ENCODE measurements at places on chromosomes 5 and 9.

- no peak for DNase-seq
Observed at GRCh38 chr9:87039809-87040392, 92.6 kb upstream of the GAS1 start.

- no peak for DNase-seq
Observed at GRCh38 chr9:7392148-7392547, 407.4 kb downstream of the DMAC1 start.

- no peak for DNase-seq
Observed at GRCh38 chr9:136407911-136408310, 2.5 kb downstream of the ENTR1 start.

GRCh38 chr9:93204470-93205043, 20.6 kb downstream of the WNK2 start:
- no peak for DNase-seq

GRCh38 chr9:88268886-88269285, 119.4 kb upstream of the SPIN1 start:
- DNase-seq = no peak

GRCh38 chr9:131516100-131516499, 13.4 kb downstream of the POMT1 start:
- no peak for DNase-seq

DNA sequence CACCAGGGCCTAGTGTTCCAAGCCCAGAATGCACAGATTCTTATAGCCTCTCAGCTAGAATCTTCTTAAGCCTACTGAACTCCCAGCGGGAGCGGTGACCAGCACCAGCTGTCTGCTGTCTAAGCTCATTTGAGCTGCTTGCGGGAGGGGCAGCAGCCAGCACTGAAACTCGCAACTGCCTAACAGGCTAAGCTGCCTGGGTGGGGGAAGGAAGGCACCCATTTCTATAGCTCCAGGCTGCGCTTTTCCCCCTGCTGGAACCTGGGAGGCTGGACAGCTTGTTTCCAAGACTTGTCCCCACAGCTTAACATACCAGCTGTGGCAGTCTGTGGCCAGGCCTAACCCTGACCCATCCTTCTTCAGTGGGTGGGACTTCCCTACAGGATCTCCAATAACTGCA, 512.9 kb downstream of the EFNA5 start:
- no peak for DNase-seq

- no peak for DNase-seq
Observed at GRCh38 chr5:14121552-14121951, 21.6 kb upstream of the TRIO start.

GRCh38 chr9:7676609-7677156, 122.9 kb downstream of the DMAC1 start:
- DNase-seq = no peak

- no peak for DNase-seq
Observed at GRCh38 chr5:115465431-115465830, 79.1 kb downstream of the FEM1C start.

- DNase-seq = no peak
Observed at GRCh38 chr5:543755-544674, 19.8 kb upstream of the SLC9A3 start.

GRCh38 chr5:157867751-157868387, 8.9 kb upstream of the CLINT1 start:
- no peak for DNase-seq

GRCh38 chr5:107155707-107156106, 515.0 kb downstream of the EFNA5 start:
- DNase-seq = no peak

DNA sequence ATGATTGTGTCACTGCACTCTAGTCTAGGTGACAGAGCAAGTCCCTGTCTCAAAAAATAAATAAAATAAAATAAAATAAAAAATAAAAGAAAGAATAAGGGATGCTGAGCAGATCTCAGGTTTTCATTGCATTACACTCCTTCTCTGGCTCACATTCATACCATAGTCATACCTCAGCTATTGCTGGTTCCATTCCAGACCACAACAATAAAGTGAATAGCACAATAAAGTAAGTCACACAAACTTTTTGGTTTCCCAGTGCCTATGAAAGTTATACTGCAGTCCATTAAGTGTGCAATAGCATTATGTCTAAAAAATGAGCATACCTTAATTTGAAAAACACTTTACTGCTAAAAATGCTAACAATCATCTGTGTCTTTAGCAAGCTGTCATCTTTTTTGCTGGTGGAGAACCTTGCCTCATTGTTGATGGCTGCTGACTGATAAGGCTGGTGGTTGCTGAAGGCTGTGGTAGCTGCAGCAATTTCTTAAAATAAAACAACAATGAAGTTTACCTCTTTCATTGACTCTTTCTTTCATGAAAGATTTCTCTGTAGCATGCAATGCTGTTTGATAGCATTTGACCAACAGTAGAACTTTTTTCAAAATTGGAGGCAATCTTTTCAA, 415.7 kb downstream of the ZNF608 start:
- DNase-seq = no peak

GRCh38 chr9:106655966-106656365, 207.0 kb upstream of the ZNF462 start:
- DNase-seq = no peak

GRCh38 chr5:177457852-177458681, 11.5 kb downstream of the PRR7 start:
- DNase-seq = no peak

DNA sequence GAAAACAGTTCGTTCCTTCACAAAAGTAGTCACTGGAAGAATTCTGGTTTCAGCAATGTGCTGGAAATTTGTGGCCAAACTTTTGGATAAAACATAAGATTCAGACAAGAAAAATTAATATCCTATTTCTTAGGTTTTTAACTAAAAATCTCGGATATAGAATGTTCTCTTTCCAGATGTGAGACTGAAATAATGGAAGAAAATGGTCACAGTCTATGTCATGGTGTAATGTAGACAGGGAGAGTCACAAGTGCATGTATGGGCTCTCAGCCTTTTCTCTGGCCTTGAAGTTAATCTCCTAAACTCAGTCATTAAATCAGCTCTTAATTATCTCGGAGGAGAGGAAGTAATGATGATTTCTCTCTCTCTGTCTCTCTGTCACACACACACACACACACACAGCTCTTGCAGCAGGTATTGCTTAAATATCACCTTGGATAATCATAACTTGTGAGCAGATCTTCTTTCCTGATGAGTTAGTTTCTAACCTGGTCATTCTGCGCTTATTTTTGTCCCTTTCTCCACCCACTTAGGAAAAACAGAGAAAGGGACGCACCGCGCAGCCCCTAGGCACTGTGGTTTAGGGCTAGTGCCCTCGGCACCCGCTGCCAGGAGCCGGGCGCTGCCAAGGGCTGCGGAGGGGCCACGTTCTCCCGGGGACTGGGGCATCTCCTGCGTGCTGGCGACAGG, 672 bp upstream of the ITGA2 start:
- DNase-seq = no peak

DNA sequence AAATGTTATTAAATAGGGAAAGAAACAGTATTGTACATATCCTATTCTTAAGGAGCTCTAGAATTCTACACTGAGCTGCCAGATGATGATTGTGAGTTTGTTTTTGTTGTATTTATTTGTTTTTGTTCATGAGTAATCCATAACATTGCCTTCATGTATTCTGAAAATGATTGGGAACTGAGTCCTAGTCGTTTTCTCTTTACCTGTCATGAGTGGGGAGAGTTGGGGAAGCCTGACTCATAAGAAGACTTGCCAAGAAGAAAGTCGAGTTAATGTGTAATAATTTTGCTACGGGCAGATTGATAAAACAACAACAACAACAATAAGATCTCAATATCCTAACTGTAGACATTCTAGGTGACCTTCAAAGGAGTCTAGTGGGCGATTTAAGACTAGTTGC, 103.8 kb downstream of the ANKRD55 start:
- no peak for DNase-seq

- DNase-seq = no peak
Observed at GRCh38 chr5:169609716-169610115, 26.1 kb downstream of the SPDL1 start.

DNA sequence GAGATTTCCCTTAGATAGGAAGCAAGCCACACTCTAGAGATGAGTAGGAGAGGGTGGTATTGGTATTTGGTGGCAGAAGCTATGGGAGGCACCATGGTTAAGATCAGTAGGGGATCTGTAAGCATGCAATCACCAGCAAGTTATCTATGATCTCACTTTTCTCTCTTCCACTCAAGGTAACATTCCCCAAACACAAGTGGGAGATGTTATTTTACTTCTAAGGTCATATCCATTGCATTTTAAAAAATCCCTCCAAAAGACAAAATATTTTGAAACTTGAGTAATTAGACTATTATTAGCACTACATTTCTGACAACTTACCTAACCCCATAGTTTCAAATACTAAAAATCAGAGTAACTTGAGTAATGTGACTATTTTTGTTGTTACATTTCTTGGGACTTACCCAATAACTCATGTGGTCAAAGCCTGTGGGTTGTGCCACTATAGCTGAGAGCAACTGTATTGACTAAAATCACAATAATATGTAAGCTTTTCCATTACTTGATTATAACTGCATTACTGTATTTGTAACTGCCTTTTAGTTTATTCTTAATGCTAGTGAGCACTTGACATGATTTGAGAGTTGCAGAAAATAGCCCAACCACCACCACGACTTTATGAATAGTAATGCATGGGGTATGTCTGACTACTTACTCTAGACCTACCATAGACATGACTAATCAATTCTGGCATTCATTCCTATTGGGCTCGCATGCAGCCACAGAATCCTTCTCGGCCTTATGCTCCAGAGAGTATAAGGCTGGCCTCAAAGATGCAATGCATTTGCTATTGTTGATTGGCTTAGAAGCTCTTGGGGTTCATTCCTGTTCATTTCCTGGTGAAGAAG, 264.7 kb downstream of the TRIM32 start:
- DNase-seq = no peak

DNA sequence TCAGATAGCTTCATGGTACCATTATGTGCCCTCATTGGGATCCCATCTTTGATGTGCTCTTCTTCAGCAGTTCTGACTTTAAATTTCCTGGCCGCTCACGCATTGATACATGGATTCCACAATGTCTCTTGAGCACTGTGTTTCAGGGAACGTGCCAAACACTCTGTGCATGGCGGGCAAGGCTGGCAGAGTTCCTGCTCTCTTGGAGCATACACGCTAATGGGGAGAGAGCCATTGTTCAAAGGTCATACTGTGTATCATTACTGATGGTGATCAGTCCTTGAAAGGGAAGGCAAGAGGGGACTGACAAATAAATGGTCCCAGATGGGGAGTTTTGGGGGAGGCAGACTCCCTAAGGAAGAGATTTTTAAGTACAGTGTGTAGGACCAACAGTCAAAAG, 52.3 kb downstream of the AMBP start:
- no peak for DNase-seq

GRCh38 chr5:91830361-91830953, 447.3 kb upstream of the ARRDC3 start:
- DNase-seq = no peak

- no peak for DNase-seq
Observed at GRCh38 chr5:132764051-132764450, 13.0 kb downstream of the SEPTIN8 start.

DNA sequence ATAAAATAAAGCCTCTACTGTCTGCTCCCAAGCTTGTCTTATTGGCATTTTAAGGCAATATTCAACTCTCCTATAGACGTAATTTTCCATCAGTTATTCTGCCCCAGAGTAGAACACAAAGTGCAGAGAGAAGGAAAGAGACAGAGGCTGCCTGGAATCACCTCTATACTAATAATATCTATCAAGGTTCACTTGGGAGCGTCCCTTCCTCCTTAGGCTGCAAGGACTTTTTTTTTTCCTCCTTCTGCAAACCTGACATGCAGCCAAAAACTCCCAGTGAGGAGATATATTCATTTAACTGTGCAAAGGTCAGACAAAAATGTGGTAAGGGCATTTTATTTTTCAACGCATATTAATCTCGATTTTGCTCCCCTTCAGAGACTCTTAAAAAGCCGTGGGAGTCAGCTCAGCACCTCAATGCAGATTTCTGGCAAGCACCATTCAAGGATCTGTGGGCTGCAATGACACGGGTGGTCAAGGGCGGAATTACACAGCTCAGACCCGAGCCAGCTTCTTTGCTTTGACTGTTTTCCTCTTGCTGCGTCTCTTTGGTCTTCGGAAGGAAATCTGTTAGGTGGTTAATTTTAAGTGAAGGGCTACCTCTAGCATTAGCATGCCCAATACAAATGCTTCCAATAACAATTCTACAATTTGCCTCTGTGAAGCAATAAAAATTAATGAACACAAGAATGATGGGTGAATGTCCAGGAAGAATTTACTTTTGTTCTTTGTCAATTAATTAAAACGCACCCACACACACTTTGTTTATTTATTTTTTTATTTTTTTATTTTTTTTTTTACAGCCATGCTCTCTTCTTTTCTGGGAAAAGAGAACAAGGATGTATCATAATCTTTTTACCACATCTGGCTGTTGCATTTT, 587.7 kb upstream of the GRAMD2B start:
- no peak for DNase-seq

GRCh38 chr9:34203992-34204635, 25.3 kb downstream of the UBAP1 start:
- no peak for DNase-seq

DNA sequence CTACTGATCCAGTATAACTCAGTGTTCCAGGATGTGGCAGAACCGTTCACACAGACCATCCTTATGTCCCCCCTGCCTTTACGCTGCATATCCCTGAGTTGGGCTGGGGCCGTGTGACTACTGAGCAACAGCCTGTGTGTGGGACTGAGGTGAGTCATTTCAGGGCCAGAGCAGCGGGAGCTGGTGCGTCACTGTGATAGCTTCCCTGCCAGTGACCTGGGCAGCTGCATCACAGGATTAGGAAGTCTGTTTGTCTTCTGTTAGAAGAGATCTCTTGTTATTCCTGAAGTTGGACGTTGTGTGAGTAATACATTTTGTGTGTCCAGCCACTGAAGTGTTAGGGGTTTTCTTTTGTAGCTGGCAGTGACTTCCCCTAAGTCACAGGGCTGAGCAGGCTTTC, 35.6 kb downstream of the TPPP start:
- DNase-seq = no peak

- DNase-seq = no peak
Observed at GRCh38 chr5:55866485-55866884, 15.3 kb downstream of the IL31RA start.

DNA sequence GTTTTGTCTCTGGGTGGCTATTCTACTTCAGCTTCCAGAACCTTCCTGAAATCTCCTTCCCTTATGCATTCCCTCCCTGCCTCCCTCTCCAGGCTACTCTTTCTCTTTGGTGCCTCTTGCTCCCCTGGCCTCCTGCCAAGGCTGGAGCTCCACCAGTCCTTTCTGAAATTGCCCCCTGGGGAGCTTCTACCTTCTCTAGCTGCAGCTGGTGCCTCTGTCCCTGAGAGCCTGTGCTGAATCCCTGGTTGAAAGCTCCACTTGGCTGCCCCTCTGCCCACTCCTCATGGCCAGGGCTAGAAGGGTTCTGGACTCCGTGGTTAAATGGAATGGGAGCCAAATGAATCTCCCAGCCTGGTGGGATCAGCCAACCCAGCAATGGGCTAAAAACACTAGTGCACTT, 80.1 kb downstream of the COL15A1 start:
- no peak for DNase-seq

DNA sequence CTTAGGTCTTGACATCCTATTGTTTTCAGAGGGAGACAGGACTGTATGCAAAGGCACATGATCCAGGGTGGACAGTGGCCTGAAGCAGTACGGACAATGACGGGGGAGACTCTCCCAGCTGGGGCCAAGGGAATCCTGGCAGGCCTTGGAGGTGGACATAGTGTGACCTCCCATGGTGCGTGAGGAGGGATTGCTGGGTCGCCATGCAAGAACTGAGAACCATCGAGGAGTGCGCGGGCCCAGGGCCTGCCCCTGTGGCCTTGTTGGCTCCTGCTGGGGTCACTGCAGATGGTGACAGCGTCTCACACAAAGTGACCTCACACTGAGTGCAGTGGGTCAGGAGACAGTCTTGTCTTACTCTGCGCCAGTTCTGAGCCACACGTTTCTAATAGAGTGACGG, 192.4 kb downstream of the GADD45G start:
- no peak for DNase-seq

GRCh38 chr5:74454263-74455030, 186.1 kb downstream of the ENC1 start:
- DNase-seq = no peak

Measured in SW 1271 (cell line).